ENCODE measurements at places on chromosomes 5 and 9.
A peak's percentile ranks its signal among the peaks of the same experiment; 100 is the strongest.

DNA sequence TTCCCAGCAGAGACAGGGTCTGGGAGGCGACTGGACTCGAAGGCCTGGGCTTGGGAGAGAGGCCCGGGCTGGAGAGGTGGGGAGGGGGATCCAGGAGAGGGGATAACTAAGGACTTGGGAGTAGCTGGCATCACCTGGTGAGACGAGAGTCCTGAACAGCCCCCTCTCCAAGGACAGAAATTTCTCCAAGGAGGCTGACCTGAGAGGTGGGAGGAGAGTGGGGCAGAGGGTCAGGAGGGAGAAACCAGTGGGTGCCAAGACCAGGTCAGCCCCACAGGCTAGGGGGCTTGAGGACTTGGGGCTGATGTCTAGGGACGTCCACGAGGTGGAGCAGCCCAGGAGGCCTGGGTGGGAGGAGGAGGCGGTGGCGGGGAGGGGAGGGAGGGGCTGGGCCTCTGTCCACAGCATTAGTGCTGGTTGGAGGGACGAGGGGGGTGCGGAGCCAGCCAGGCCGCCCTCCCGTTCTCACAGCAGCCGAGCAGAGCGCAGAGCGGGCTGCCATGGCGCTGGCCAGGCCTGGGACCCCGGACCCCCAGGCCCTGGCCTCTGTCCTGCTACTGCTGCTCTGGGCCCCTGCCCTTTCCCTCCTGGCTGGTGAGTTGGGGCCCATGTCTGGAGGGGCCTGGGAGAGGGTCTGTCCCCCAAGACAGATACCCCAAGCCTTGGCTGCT lies at the start of gene CRB2:
Gene CRB2 (plus strand): TSS at position 437 of the 671 bp plus-strand sequence. CDS start 64 bp downstream, at position 501.
- peak; percentile 84 for DNase-seq

DNA sequence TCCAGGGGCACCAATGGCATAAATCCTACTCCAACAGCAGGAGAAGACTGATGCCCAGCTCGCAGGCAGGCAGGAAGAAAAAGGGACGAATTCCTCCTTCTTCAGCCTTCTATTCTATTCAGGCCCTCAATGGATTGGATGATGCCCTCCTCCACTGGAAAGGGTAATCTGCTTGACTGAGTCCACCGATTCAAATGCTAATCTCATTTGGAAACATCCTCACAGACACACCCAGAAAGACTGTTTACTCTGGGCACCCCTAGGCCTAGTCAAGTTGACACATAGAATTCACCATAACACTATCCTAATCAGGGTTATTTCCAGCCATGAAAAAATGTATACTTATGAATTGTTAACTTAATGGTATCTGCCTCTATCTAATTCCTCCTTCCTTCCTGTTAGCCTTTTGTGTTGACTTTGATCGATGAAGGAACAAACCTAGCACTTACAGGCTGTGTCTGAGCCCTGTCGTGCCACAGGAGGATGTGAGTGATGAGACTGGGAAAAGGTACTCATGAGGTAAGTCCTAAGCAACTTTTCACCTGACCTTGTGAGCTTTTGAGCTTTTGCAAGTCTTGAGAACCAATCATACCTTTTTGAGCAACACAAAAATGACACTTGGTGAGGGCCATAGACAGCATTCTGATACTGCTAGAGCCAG lies 36.5 kb downstream of the FOXD1 start:
- DNase-seq: no peak

GRCh38 chr5:96141749-96142148 lies 180.1 kb upstream of the ELL2 start:
- DNase-seq: no peak

DNA sequence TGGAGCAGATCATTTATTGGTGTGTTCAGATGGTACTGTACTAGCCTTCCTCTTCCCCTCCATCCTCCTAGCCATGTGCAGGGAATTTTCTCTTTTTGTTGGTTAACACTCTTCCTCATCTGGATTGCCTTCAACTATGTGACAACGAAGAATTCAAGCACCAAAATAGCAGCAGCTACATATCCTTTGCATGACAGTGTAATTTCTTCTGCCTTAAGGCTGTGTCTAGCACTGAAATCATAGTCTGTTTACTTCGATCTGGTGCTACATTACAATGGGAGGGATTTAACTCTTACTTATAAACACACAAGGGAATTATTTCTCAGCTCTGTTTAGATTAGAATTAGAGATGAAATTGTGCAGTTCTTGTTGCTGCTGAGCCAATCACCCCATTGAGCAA lies 260.4 kb downstream of the ARL15 start:
- no peak for DNase-seq

GRCh38 chr5:99929067-99929805 lies 605.9 kb upstream of the FAM174A start:
- DNase-seq: no peak

DNA sequence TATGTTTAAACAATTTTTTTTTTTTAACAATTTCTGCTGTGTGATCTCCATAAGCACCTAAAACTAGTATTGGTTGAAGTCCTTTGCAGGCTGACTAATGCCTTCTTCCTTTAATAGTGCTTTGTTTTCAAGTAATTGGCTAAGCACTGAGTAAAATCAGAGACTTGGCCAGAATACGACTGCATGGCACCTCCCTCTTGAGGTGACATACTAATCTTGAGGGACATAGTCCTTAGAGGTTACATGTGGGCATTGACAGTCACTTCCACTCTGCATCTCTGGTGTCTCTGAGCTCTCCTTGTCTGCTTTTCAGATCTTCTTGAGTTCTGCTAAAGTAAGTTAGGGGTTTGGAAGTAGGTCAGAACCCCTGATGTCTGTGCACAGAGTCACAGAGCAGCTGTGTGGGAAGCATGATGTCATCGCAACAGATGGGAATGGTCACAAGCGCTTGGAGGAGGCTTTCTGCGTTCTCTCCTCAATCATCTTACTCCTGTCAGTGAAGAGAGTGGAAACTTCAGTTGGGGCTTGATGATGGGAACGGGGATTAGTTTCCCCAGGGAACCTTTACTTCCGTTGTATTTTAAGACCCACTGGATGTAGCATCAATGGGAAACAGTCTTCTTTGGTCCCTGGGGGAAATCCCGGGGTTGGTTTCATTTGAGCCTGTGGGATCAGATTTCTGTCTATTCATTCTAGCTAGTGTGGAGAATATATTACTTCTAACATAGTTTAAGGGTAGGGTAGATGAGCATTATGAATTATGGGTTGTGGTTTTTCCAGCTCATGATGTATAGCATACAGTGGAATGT lies 136.9 kb downstream of the ARHGAP26 start:
- peak; percentile 68 for DNase-seq

- peak; percentile 89 for DNase-seq
Measured at GRCh38 chr9:86287013-86287412, 4.7 kb upstream of the ISCA1 start.

DNA sequence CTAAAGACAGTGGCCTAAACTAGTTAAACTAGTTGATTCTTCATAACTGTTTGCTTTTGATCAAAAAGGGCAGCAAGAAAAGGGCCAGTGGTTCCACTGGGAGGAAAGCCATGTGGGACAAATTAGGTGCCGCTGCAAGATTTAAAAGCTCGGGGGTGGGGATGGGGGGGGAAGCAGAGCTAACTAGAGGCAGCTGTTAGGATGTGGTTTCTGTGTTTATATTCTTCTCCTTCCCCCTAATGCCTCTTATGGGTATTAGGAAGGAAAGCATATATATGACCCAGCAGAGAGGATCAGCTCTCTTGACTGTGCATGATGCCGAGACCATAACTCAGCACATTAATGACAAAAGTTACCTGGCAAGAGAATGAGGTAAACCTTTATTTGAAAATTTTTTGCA lies 65.7 kb downstream of the EFNA5 start:
- peak; percentile 41 for DNase-seq

Data from eye (tissue), 1 donor.